Activated CD4-positive, CD25-positive, alpha-beta regulatory T cell (primary cell): ENCODE measurements at places on chromosomes 7 and 10.

DNA sequence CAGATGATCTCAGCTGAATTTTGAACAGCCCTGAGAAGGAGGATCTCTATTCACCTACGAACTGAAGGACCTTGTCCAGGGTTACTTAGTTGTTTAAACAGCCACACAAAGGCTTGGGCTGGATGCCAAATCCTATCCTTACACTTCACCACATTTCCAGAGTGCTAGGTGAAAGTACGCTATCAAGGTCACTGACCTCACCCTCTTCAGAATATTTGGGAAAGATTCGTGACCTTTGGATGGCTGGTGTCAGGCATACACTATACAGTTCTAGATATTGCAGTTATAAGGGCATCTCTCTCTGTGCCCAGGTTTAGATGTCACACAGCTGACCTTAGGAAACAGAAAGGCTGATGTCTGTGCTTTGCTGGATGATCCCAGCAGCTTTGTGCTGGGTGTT, 61.2 kb upstream of the ABLIM1 start:
- no peak for DNase-seq

- DNase-seq: no peak
Observed at GRCh38 chr10:2575460-2575859, 491.9 kb upstream of the PFKP start.

- DNase-seq: no peak
Observed at GRCh38 chr7:15845868-15846267, 159.4 kb upstream of the MEOX2 start.

- DNase-seq: no peak
Observed at GRCh38 chr10:114723991-114724715, 66.1 kb upstream of the ABLIM1 start.

DNA sequence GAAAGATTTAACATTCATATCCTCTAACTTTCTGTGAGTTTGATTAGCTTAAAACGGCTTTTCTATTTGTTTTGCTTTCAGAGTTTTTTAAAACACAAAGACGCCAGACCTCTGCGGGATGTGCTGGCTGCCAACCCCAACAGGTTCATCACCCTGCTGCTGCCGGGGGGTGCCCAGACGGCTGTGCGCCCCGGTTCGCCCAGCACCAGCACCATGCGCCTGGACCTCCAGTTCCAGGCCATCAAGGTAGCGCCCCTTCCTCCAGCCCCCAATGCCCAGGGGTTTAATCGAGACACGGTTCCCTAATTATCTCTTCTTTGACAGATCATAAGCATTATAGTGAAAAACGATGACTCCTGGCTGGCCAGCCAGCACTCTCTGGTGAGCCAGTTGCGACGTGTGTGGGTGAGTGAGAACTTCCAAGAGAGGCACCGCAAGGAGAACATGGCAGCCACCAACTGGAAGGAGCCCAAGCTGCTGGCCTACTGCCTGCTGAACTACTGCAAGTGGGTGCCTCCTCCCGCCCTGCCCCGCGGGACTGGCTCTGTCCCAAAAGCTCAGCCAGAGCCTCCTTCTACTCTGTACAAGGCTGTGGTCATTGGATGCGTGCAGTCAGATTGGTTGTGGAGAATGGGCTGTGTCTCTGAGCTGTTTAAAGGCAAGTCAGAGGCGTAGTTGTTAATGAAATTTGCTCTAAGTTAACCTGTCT, 71.2 kb downstream of the TRRAP start:
- no peak for DNase-seq

DNA sequence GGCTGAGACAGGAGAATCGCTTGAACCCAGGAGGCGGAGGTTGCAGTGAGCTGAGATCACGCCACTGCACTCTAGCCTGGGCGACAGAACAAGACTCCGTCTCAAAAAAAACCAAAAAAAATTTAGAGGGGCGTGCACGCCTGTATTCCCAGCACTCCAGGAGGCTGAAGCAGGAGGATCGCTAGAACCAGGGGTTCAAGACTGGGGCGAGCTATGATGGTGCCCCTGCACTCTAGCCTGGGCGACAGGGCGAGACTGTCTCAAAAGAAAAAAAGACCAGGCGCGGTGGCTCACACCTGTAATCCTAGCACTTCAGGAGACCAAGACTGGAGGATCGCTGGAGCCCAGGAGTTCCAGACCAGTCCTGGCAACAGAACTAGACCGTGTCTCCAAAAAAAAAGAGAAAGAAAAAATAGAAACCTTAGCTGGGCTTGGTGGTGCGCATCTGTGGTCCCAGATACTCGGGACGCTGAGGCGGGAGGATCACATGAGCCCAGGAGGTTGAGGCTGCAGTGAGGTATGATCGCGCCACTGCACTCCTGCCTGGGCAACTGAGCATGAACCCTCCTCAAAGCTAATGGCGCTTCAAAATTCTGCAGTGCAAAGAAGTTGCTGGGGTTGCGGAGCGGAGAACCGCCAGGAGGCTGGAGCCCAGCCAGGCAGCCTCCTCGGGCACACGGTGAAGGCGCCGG, 382 bp upstream of the MBLAC1 start:
- no peak for DNase-seq

DNA sequence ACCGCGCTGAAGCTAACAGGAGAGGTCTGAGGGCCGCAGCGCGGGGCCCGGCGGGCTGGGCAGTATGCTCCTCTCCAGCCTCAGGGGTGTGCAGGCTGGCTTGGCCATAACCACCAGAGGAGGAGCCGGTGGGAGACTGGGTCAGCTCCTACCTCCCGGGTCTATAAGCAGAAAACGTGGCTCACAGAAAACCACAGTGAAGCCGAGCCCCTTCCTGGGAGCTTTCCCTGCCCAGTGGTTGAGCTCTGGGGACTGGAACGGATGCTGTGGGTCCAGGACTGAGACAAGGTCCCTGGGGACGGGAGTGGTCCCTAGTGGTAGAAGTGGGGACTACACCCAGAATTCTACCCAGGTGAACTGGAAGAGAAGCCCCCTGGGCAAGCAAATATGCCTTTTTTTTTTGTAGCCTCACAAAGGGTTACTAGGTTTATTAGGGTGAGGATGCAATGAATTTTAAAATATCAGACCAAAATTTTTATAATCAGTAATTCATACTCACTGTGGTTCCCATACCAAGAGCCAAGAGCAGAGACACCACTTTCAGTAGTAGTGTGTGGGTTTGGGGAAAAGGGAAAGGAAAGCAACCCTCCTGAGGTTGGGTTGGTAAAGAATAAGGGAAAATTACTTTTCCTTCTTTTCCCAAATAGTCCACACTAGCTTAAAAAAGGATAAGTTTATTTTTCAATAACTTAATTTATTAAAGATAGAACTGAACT, 67.9 kb upstream of the PRKCQ start:
- peak; percentile 41 for DNase-seq

DNA sequence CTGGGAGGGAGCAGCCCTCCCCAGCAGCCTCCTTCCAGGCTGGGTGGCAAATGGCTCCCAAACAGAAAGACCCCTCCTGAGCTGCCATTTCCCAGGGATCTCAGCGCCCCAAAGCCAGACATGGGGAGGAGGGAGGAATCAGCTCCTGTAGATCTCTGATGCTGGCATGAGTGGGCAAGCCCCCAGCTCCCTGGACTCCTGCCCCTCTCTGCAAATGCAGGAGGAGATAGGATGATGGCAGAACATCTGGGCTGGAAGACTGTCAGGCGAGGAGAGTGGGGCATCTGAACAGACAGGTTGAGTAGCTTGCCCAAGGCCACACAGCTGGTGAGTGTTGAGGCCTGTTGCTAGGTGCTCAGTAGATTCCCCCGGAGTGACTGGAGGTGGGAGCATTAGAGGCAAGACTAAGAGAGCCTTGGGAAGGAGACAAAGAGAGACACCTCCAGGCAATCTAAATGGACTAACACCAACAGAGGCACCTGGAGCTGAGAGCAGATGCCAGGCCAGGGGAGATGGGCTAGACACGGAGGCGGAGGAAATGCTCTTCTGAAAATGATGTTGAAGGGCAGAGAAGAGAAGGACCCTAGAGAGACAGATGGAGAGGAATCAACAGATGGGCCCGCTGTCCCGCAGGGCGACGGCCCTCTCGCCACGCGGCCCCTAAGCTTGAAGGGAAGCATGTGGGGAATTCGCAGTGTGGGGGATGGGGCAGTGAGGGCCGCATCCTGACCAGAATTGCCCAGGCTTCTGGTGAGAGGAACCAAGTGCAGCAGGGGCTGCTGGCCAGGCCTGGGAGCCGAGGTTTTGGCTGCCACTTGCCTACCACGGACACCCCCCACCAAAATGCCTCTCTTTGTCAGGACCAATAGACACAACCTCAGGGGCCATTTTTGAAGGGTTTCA, 84.8 kb upstream of the LRRC4 start:
- DNase-seq: no peak

DNA sequence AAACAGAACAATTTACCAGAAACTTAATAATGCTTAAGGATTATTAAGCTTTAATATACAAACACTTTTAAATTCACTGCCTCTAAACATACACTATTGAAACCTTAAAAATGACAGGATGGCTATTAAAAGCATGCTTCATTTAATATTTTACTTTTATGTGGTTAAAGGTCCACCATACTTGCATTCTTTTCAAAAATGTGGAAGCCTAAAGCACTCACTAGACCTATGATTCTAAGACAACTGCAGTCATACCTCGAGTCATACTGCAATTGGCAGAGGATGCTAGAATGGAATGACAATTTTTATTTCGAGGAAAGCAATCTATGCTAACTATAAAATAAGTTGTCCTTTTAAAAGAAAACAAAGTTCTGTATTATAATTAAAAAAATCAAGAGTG, 85.3 kb downstream of the PIP4K2A start:
- no peak for DNase-seq

DNA sequence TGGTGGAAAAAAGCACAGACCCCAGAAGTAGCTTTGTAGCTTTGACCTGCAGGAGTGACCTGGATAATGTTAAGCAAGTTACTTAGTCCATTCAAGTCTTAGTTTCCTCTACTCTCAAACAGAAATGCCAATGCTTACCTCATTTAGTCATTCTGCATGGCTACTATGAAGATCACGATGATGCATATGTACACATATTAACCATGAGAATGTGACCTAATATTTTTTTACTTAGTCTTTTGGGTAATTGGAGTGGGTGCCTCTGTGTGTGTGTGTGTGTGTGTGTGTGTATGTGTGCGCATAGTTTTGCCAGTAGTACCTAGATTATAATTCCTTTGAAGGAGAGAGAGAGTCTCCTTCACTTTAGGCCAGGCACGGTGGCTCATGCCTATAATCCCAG, 95.8 kb downstream of the NRP1 start:
- no peak for DNase-seq

DNA sequence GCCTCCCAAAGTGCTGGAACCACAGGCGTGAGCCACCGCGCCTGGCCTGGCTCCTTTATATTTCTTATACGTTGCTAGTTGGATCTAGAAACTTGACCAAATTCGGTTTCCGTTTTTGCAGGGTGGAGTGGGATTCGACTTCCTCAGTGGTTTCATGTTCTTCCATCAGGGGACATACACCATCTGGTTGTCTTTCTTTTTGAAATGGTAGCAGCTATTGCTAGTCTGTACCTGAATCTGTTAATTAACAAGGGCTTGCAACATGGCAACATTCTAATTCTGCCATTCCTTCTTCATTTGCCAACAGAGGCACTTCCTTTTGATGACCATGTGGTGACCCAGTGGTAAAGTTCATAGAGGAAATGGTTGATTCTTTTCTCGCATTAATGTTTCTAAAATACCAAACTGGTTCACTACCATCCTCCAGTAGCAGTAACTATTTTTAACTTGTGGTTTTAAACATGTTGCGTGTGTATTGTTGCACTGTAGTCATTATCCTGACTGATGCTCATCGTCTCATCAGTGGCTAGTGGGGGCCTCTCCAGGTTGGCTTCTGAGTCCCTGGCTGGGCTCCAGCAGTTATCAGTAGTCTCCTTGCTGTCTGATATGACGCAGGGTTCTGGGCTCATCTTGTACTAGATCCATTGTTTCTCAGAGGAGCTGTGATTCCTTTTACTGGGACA, 159.2 kb downstream of the RGS10 start:
- DNase-seq: no peak

GRCh38 chr7:39709768-39710311, 86.5 kb downstream of the RALA start:
- no peak for DNase-seq

DNA sequence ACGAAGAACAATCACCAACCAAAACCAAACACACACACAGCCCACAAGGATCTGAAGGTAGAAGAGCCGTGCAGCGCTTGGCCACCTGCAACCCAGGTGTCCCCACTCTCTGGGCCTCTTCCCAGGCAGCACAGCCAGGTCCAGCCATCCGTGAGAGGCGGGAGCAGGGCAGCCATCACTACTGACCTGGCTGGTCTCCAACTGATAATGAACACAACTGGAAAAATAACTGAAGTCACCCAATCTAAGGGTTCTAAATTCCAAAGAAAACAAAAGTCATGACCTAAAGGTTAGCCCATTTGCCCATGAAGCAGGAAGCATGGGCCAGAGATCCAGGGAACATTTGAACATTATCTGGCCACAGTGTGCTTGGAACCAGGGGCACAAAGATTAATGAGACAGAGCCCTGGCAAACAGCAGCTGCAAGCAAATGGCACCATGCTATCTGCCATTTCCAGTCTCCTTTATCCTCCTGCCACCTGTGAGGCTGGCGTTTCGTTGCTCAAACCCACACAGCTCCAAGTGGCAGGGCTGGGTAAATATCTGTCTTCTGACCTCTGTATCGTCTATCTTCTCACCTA, 207.9 kb downstream of the TNS3 start:
- no peak for DNase-seq

DNA sequence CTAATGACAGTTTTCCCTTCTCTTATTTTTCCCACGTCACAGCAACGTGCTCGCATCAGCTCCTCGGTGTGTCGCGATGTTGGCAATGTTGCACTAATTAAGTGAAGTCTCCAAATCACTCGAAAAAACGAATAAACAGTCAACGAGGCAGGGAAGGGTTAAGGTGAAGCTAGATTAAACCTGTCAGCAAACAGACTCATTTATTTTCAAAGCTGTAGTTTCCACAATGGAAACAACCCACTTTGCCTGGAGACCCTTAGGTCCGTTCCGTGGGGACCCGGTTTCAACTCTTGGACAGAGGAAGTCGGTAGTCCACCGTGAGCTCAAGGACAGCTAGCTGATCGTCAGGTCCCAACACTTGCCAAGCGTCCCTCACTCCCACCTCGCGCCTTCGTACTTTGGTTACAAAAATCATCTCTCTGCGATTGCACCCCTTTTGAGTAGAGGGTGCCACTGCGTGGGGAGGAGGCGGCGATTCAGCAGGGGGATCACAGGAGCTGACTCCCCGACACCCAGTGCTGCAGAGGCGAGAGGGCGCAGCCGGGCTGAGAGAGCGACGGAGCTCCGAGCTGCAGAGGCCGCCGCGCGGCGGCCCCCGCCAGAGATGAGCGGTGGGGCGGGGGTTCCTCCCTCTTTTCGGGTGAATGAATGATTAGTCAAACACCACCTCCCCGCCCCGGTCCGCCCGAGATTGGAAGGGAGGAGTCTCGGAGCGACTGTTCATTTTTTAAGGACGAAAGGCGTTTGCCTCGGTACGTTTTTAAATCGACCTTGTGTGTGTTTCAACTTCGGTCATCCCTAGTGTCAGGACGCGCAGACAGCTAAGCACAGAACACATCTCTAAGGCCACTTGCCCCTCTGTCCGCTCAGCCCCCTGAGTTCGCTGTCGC, 1.3 kb upstream of the BMPER start:
- DNase-seq: no peak

- no peak for DNase-seq
Observed at GRCh38 chr7:32043688-32044087, 26.5 kb downstream of the PDE1C start.

GRCh38 chr10:74924251-74924963, 98.0 kb downstream of the KAT6B start:
- DNase-seq: no peak
